ENCODE measurements at places on chromosomes 4 and X.

DNA sequence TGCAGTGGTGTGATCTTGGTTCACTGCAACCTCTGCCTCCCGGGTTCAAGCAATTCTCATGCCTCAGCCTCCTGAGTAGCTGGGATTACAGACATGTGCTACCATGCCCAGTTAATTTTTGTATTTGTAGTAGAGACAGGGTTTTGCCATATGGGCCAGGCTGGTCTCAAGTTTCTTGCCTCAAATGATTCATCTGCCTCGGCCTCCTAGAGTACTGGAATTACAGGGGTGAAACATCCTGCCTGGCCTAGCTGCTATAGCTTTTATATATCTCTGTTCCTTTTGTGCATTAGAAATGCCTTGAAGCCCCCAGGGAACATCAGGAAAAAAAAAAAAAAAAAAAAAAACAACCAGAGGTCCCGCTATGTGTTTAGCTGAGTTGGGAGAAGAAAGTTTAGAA is 34.8 kb downstream of the UBE2K start:
- no peak for DNase-seq

DNA sequence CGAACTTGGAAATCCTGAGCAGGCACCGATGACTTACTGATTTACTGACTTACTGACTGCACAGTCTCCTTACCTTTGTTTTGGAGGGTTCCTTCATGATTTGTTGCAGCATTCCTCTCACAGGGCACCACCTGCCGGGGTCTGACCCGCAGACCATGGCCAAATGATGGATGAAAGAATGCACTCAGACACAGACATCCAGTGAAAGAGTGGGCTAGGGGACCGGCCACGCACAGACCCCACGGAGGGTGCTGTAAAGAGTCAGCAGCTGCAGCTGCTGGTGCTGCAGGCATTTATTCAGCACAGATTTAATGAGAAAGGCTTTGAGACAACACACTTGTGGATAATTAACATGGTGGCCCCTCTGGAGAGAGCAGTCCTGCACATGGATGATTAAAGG is 3.4 kb downstream of the MAGEB5 start:
- no peak for DNase-seq

- DNase-seq: no peak
Measured at GRCh38 chr4:39154009-39154408, 28.3 kb upstream of the WDR19 start.

DNA sequence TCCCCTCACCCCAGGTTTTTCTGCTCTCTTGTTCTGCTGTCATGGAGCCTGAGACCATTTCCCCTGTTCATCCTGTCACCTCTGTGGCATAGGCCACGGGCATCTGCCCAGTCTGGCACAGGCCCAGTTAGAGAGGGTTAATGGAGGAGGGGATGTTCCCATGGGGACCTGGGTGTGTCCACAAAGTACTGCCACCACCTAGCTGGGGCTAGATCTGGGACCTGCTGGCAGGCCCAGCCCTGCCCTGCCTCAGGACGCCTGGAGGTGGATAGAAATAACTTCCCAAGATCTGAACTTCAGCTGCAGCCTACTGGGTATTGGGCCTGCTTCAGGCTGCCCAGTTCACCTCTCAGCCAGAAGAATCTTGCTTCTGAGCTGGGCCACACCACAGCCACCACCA is 13.5 kb downstream of the EFNB1 start:
- DNase-seq: no peak

DNA sequence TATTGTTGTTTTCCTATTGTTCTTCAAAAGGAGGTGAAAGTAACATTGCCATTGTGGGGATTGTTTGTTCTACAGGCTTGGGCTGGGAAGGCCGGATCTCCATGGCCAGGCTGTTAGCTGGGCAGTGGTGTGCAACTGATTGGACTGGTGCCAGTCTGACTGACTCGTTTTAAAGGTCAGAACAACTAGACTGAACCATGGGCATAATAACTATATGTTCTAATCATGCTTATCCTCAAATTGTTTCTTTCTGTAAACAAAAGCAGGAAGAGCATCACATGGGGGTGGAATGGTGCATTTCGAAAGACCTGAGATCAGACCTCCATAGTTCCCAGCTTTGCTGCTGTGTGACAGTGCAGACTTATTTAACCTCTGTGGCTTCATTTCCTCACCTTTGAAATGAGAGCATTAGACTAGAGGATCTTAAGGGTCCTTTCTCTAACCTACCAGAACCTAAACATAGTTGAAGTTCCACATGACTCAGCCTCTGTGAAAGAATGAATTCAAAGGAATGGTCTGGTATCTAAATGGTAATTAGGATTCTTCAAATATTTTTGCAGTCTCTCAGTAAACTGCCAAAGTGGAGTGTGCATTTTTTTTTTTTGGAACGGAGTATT is 66.7 kb upstream of the PGRMC2 start:
- no peak for DNase-seq

- no peak for DNase-seq
Measured at GRCh38 chrX:40465735-40466551, 114.8 kb upstream of the ATP6AP2 start.

- DNase-seq: no peak
Measured at GRCh38 chrX:115177932-115178331, 11.3 kb upstream of the RBMXL3 start.

GRCh38 chrX:22526339-22526738 is 253.6 kb downstream of the CBLL2 start:
- DNase-seq: no peak

DNA sequence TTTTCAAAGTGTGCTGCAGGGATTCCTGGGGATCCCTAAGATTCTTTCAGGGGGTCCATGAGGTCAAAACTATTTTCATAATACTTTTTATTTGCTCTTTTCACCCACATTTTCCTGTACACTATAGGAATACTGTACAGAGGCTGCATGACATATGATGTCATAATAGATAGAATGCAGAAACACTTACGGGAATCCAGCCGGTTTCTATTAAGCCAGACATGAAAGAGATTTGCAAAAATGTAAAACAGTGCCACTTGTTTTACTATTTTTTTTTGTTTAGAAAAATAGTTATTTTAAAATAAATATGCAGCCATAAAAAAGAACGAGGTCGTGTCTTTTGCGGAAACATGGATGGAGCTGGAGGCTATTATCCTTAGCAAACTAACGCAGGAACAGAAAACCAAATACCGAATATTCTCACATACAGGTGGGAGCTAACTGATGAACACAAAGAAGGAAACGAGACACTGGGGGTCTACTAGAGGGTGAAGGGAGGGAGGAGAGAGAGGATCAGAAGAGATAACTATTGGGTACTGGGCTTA is 5.0 kb downstream of the ZFX start:
- DNase-seq: no peak

- DNase-seq: no peak
Measured at GRCh38 chrX:70292788-70293187, 2.9 kb downstream of the KIF4A start.

DNA sequence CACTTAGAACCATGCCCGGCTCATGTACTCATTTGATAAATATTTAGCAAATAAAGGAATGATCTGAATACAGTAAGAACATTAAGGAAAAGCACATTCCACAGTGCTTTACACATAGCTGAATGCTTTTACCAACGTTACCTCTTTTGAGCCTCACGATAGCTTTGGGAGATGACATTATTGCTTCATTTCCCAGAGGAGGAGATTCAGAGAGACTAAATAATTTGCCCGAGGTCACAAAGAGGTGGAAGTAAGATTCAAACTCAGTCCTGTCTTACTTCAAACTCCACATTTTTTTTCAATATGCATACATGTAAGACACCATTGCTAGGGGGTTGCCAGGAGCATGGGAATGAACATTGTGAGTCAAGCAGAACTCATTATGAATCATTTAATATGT is 538.5 kb downstream of the BCOR start:
- DNase-seq: no peak

DNA sequence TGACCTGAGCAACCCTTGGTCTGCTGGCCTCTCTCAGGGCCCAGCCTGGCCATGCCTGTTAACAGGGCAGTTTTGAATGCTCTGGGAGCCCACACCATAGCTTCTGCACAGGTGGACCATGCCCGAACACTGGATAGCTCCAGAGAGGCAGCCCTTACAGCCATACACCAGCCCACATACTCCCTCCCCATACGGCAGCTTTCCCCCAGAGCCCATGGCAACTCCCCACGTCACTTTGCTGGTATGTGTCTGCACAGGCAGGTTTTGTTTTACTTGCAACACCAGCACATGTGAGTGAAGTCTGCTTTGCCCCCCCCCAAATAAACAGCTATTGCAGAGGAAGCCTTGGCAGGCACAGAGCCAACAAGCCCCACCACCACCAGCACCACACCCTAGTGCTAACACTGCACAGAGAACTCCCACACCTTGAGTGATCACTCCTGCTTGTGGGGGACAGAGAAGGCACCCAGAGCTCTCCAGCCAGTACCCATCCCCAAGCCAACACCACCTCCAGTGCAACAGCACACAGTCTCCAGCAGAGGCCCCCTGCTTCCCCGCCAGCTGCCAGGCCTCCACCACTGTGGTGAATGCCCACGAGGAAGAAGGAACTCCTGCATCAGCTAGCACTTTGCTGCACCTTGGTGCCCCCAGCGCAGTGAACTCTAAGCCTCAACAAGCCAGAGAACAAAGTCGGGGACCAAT is 87.3 kb downstream of the STPG2 start:
- no peak for DNase-seq

DNA sequence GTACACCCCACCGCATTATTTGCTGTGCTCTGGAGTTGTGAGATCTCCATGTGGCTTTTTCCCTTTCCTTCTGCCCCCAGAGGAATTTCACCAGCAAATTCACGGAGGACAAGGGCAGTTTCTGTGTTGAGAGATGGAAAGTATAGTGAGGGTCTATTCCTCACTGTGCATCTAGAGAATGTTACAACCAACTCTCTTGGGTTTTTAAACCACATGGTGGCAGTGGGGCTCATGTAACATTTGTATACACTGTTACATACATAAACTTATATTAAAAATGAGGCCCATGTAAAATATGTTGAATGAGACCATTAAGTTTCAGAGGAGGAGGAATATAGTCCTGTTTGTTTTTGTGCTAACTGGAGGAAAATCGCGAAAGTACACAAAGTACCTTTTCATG is 909 bp upstream of the PRKG2 start:
- no peak for DNase-seq

DNA sequence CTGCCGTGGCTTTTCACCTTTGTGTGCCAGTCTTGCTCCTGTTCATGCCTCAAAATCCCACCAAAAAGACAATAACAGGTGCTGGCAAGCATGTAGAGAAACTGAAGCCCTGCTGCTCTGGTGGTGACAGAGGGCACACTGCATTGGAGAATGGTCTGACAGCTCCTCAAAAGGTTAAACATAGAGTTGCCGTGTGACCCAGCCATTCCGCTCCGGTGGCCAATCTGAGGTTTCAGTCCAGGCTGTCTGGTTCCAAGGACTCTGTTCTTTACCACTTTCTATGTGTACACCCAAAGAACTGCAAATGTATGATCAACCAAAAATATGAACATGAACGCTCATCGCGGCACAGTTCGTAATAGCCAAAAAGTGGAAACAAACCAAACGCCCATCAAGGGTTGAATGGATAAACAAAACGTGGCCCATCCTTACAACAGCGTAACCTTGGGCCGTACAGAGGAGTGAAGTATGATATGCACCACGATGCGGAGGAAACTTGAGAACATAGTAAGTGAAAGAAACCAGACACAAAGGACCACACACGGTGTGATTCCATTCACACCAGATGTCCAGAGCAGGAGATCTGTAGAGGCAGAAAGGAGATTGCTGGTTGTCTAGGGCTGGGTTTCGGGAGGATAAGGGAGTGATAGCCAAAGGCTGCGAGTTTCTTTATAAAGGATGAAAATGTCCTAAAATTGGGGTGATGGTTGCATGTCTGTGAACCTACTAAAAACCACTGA is 33.6 kb upstream of the WFS1 start:
- DNase-seq: no peak

DNA sequence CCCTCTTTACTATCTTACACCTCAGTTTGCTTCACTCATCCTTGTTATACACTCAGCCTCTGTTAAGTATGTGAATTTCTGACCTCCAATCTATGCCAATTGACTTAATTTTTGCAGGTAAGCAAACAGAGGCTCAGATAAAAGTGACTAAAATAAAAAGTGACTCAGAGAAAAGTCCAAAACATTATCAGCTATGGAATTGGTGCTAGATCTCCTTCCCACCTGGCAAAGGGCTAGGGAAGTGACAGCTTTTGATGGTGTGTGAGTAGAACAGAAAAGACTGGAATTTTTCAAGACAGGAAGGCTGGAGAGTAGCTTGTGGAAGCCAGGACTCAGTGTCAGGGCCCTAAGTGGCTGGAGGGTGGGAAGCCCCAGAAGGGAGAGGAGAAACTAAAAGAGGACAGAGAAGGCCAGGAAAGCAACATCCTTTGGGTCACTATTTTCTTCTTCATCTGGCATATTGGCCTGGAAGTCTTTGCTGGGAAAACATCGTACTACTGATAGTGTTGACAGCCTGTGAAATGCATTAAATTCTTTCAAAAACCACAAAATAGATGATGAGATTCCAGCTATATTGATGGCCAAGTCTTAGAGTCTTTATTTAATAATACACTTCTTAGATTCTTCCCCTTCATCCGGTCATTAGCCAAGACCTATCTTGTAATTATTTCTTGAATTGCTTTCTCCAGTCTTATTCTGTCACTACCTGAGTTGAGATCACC is 392.8 kb downstream of the RAPGEF2 start:
- no peak for DNase-seq

All from NCI-H2227 treated with DMSO at 0.1 percent for 48 hours (cell line).